Activated T-helper 1 cell treated with Interleukin-2 at 50 U/mL for 16 hours (primary cell): ENCODE measurements at places on chromosomes 3 and 15.

- DNase-seq = no peak
Observed at GRCh38 chr3:106336619-106337018, 467.8 kb upstream of the CBLB start.

GRCh38 chr15:85475711-85476110 lies 95.3 kb downstream of the AKAP13 start:
- no peak for DNase-seq

DNA sequence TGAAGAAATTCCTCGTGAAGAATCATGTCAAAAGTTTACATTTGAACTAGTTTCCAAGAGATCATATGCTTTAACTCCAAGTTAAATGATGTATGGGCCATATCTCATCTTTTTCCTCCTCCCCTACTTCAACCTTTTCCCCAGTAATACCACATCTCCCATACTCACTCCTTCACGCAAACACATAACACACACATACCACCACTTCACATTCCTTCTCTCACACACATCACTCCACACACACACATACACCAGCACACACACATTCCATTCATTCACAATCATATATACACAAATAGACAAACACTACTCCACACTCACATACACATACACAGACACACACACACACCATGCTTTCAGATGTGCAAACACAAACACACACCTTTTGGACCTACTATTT lies 769.0 kb upstream of the NR2F2 start:
- DNase-seq = no peak

GRCh38 chr15:38080651-38081275 lies 146.3 kb downstream of the TMCO5A start:
- no peak for DNase-seq

DNA sequence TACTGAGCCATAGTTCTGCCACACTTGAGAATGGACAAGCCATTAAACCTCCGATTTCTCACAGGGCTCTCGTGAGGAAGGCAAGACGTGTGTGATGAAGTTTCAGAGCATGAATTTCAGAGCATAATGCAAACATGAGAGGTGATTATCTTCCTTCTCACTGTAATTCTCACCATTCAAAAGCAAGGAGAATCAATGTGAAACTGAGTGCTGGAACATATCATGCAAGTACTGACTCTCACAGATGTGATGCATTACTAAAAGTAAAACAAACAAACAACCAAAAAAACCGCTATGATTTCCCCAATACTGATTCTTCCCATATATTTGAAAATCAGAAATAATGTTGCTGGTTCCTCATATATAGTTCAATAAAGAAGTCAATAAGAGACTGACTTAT lies 23.7 kb downstream of the P3H2 start:
- no peak for DNase-seq

- DNase-seq = no peak
Observed at GRCh38 chr15:41241221-41241964, 10.3 kb downstream of the CHP1 start.

GRCh38 chr3:59418836-59419235 lies 369.0 kb upstream of the CFAP20DC start:
- DNase-seq = no peak

DNA sequence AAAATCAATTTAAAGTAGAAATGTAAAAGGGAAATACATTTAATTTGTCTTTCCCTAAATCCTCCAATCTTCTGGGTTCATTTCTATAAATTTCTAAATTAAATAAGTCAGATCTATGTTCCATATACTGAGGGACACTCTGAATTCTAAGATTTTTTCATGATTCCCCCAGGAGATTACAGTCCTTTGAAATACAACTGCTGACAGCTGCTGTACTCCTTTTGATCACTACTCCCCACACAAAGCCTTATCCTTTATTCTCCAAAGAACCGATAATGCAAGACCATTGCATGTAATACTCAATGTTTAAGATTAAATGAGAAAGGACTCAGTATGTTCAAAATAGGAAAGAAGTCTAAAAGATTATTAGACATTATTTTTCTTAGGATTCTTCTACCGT lies 865.7 kb downstream of the EPHA3 start:
- DNase-seq = no peak

- no peak for DNase-seq
Observed at GRCh38 chr3:142273501-142273900, 48.1 kb upstream of the GK5 start.

DNA sequence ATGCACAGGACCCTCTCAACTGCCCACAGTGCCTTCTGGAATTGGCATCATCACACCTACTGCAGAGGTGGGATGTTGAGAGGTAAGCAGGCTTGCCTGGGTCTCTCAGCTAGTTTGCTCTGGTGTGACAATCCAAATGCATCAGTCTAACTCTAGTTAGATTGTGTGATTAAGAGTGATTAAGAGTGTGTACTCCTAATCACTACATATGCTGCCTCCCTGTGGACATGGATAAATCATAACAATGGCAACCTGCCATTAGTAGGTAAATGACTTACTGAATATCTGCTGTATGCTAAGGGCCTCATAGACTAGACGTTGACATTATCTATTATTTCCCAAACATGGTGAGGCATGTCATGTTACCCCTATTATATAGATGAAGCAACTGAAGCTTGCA lies 342.1 kb downstream of the OCA2 start:
- no peak for DNase-seq
